Hindlimb muscle (tissue), 1 donor: ENCODE measurements at places on chromosomes 1 and 21. TPM values are rescaled to one million over a fixed set of nuclear protein-coding genes. Genes with fewer than 3 reads are reported as not detected.

GRCh38 chr1:64975127-64975526, 8.8 kb upstream of the JAK1 start:
- DNase-seq, result no peak

GRCh38 chr1:86018283-86018923, 138.2 kb downstream of the COL24A1 start:
- DNase-seq, result no peak

DNA sequence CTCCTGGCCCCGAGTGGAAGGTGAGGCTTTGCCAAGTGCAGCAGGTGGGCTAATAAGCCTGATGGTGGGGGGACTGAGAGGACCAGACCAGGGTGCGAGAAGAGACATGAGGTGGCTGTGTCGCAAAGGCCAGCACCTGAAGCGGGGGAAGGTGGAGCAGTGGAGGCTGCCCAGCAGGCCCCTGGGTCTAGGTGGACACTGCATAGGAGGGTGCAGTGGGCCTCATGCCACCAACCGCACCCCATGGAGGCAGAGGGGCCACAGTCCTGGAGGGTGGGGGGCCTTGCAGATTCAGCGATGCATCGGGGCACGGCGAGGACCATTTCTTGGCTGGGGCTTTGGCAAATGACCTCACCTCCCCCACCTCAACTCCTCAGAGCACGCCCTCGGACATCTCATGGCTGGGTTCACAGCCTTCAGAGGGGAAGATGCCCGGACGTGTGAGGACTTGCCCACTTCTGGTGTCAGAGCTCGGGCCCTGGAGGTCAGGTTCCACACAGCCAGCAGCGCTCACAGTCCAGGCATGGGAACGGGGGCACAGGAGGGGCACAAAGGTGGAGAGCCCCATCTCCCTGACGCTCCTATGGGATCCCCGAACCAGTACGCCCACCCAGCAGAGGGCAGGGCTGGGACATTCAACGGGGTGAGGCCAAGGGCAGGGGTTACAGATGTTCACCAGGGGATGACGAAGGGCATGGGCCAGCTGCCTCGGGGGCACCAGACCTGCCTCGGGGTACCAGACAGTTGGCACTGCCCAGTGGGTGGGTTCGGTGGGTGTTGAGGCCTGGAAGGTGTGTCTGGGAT, 35.4 kb downstream of the UBE2G2 start:
- no peak for DNase-seq

DNA sequence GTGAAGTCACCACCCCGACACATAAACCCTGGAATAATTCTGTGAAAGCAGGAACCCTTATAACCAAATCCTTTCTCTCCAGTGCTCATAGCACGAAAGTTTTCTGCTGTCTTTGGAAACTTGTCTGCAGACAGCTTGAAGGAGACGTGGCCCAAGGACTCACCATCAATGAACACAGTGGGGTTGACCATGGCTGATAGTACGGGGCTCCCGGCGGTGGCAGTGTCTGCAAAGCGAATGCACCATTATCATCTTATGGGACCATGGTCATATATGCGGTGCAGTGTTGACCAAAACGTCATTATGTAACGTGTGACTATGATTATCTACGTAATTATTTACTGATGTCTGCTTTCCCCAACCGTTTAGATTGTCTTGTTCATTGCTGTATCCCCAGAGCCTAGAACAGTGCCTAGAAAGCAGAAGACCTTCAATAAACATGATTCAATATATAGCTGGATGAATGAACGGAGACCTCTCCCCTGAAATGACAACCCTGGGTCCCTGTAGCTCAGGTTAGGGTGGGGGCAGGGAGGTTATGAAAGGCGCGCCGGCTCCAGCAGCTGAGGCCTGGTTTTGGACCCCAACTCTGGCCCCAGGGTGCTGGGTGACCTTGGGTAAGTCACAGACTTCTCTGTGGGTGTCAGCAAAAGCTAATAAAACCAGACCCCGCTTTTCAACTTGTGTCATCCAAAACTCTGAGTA, 128.4 kb upstream of the ZBTB40 start:
- DNase-seq, result no peak

GRCh38 chr1:101485712-101486111, 248.9 kb downstream of the S1PR1 start:
- no peak for DNase-seq

DNA sequence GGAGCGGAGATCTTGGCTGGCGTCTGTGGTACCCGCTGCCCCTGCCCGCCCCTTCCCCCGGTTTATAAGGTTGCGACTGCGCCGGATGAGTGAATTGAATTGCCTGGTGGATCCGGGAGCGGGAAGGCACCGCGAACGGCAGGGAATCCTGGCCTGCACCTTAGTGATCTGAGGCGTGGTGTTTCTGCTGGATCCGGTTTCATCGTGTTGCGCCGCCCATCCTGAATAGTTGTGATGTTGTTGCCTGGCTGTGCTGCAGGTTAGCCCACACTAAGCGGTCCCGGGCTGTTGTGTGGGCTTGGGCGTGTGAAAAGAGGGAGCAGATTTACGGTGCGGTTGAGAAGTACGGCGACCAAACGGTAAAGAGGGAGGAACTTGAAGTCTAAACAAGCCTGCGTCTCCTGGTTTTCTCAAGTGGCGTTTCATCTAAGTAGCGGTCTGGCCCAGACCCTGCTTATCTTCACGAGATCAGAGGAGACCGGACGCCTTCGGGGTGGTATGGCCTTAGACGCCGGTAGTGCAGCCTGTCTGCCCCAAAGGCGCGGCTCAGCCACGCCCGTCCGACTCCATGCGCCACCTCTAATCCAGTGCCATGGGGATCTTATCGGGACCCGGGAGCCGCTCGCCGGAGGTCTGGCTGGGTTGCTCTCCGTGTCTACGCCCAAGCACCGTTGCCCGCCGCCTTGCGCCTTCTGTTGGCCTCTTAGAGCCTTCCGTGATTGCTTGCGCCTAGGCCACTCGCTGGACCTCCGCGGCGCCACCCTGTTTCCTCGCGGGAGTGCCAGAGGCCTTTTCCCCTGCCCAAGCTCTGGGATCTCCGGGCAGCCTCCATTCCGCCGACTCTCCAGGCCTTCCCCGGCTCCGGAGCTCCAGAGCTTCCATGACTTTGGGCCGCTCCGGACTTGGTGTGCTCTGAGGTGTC, 87.5 kb upstream of the RHOU start:
- no peak for DNase-seq

DNA sequence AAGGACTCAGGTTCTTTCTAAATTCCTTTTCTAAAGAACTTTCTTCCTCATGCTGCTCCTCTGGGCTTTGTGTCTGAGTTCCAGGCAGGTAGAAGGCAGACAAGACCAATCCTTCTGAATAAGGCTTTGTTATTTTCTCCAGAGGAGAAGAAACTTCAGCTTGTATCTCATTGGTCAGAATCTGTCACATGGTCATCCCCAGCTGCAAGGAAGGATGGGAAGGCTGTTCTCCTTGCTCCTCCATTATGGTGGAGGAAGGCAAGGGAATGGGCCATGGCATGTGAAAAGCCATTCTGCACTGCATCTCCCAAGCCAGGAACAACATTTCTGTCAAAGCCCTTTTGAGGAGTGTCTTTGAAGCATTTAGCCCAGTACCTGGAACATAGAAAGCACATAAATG, 50.6 kb upstream of the NTPCR start:
- no peak for DNase-seq

DNA sequence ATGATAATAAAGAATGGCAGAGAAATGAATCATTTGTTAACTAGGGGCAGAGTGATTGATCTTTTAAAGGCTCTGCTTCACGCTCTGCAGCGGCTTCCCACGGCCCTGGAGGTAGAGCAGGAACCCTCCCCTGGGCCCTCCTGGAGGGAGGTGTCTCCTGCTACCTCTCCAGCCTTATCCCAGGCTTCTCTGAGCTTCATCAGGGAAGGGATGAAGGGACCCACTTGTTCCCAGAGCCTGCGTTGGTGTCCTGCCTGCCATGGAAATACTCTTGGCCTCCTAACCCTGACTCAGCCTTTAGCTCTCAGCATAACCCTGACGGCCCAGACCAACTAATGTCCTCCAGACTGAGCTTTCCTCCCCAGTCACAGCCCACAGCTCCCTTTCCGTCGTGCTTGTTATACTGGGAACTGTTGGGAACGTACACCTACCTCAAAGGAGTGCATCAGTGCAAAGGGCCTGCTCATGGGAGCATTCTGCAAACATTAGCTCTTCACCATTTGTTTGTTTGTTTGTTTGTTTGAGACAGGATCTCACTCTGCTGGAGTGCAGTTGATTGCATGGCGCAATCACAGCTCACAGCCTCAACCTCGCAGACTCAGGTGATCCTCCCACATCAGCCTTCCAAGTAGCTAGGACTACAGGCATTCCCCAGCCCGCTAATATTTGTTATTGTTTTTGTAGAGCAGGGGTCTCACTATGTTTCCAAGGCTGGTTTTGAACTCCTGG, 17.4 kb upstream of the HNRNPU start:
- no peak for DNase-seq

- peak; percentile 12 for DNase-seq
Observed at GRCh38 chr1:169236143-169236542, 129.7 kb downstream of the ATP1B1 start.

DNA sequence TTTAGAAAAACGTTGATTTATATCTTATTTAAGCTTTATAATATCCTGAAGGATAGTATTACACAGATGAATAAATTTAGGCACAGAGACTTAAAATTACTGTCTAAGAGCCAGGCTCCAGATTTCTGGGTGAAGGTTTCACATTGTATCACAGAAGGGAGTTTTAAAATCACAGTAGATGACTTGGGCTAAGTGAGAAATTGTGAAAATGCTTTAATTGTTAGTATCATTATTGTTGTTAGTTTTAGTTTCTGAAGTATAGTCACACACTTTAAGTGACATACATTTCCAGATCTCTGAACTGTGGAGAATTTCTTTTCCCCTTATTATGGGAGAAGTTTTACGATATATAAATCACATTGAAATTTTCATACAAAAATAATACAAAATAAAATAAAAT, 83.5 kb downstream of the NDUFS5 start:
- DNase-seq, result no peak

- DNase-seq, result no peak
Observed at GRCh38 chr1:193971595-193971994, 785.2 kb upstream of the B3GALT2 start.

DNA sequence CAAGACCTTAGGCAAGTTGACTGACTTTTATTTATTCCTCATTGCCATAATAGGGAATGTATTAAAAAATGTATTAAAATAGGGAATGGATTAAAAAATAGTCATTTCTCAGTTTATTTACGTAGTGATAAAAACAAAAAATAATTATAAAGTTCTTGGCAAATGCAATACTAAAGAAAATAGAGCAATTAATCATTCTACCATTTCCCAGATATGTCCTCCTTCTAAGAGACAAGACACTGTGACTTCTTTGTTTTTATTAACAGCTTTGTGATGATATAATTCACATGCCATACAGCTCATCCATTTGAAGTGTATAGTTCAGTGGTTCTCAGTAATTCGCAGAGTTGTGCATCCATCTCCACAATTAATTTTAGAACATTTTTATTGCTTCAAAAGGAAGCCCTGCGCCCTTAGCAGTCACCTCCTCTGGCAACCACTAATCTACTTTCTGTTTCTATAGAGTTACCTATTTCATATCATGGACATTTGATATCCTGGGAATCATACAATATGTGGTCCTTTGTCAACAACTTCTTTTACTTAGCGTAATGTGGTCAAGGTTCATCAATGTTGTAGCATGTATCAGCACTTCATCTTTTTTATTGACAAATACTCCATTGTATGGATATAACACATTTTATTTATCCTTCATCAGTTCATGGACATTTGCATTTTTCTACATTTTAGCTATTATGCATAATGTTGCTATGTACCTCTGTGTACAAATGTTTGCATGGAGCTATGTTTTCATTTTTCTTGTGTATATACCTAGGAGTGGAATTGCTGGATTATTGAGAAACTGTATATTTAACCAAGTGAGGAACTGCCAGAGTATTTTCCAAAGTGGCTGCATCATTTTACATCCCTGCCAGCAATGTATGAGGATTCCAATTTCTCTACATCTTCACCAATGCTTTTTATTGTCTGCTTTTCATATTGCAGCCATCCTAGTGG, 5.6 kb downstream of the TBX19 start:
- no peak for DNase-seq

GRCh38 chr21:31983554-31983953, 110.7 kb downstream of the HUNK start:
- DNase-seq, result no peak

The SLC25A33 gene
- 1.2 TPM for polyA plus RNA-seq

The CELA2A gene
- polyA plus RNA-seq, result 0.84 TPM

The LAX1 gene
- 0.17 TPM for polyA plus RNA-seq

The OR2L2 gene
- polyA plus RNA-seq, result not detected

The LEFTY1 gene
- 0.52 TPM for polyA plus RNA-seq
